Hypothalamus (tissue), 51 donors: ENCODE measurements at places on chromosomes 2 and 18.

GRCh38 chr2:149814049-149814448 lies 226.5 kb upstream of the MMADHC start:
- no peak for DNase-seq

DNA sequence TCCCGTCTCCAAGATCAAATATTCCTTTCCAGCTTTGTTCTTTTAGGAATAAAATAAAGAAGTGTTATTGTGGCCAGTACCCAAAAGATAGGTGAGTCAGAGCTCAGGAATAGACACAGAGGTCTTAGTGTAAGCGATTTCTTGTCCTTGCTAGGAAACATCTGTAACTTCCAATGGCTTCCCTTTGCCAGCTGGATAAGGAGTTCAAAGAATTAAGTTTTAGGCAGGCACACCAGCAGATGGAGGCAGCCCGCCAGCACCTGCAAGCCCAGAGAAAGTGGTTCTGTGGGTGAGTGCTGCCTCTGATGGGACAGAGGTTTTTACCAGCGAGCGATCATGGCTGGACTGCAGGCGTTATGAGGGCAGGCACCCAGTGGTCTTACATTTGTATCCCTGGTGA lies 125.4 kb downstream of the MGAT5 start:
- no peak for DNase-seq

- DNase-seq: no peak
These were observed 2.8 kb downstream of the SP9 start for GRCh38 chr2:174337337-174338146.

DNA sequence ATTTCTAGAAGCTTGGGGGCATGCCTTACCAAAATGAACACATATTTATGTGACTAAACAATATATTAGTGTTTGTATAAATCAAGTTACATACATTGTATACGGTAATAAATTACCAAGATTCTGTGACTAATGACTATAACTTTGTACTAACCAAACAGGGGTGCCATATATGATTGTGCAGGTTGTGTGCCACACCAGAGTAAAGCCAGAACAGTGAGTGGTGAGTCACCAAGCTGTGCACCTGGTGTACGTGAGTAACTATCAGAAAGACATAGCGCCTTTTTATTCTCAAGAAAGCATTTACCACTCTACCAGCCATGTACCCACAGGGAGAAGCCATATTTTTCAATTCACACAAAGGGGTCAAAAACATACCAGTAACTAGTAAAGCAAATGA lies 453.2 kb upstream of the PIK3C3 start:
- no peak for DNase-seq

GRCh38 chr2:122021941-122022340 lies 266.5 kb downstream of the TSN start:
- no peak for DNase-seq

DNA sequence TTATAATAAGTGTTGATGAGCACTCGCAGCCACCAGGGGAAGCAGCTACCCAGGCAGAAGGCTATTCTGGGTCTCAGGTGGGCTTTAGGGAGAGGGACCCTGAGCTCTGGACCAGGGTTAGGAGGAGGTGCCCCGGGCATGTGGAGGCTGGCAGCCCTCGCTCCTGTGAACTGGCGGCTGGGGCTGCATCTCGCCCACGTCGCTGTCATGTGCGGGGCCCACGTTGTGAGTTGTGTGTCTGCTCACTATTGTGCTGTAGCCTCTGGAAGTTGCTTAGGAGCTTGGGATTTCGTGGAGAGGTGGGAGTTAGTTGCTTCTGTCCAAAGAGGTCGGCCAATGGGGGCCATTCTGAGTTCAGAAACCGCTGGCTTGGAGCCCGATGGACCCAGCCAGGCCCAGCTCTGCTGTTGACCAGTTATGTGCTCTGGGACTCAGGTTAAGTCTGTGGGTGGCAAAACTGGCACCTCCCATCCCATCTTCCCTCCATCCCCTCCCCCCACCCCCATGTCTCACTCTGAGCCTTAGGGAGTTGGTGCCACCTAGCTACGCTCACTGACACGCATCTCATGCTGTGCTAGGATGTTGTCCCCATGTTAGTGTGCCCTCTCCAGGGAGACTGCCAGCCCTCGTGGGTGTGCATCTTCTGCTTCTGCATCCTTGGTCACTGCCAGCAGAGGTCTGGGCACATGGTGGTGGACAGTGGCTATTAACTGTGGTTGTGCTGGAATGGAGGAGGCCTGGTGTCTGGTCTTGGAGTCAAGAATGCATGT lies 18.5 kb downstream of the RRM2 start:
- no peak for DNase-seq

DNA sequence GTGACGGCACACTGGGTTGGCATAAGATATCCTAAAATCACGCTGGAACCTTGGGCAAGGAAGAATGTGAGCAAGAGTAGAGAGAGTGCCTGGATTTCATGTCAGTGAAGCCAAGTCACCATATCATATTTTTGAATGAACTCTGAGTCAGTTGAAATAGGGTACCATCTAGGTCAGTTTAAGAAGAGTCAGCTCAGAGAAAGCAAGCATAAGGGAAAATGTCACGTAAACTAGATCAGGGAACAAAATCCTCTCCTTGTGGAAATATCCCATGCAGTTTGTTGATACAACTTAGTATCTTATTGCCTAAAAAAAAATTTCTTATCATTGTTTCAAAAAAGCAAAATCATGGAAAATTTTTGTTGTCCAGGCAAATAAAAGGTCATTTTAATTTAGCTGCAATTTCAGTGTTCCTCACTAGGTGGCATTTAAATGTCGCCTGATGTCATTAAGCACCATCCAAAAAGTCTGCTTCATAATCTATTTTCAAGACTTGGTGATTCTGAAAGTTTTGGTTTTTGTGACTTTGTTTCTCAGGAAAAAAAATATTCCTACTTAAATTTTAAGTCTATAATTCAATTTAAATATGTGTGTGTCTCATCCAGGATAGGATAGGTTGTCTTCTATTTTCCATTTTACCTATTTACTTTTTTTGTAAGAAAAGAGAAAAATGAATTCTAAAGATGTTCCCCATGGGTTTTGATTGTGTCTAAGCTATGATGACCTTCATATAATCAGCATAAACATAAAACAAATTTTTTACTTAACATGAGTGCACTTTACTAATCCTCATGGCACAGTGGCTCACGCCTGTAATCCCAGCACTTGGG lies 19.6 kb downstream of the RSAD2 start:
- no peak for DNase-seq

- DNase-seq: no peak
These were observed 256.5 kb downstream of the TGIF1 start for GRCh38 chr18:3706279-3707097.
